ENCODE measurements at places on chromosomes 2 and 18.

GRCh38 chr18:47260120-47260923, 8.9 kb upstream of the SKOR2 start:
- DNase-seq: peak; percentile 34

DNA sequence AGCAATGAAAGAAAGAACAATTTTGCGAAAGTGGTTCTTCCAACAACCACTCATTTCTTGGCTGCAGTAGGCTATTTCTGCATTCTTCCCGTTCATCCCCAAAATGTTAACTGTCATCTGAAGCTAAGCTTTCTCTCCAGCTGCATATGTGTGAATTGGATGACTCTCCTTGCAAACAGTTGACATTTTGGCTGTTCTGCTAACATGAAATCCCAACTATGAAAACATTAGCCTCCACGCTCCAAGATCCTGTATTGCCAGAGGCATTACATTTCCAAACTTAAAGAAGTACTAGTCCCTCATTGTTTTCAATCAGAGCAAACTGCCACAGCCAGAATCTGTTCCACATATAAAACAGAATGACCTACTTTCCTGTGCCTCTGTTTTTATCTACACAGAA, 88.5 kb downstream of the TGIF1 start:
- no peak for DNase-seq

- DNase-seq: no peak
Observed at GRCh38 chr2:237819231-237819630, 20.7 kb downstream of the RBM44 start.

- DNase-seq: no peak
Observed at GRCh38 chr18:57730146-57730545, 73.0 kb downstream of the ATP8B1 start.

GRCh38 chr2:231395188-231396057, at the start of gene B3GNT7:
TSS of gene B3GNT7 (plus strand) at chr2:231395710. CDS start at chr2:231395804, 94 bp downstream.
- no peak for DNase-seq

DNA sequence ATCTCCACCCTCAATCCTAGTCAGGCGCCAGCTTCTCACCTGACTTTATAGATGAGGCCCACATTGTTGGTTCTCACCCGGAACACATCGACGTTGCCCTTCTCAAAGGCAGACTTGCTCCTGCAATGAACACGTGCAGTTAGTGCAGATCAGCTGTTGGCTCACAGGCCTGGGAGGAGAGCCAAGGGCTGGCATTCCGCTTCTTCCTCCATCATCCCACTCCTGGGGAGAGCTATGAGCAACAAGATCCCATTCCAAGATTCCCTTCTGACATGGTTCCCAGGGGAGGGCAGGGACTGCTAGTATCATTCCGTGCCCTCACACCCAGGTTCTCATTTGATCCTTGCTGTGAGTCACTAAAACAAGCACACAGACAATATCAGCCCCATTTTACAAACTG, 15.1 kb downstream of the LOXHD1 start:
- DNase-seq: no peak

- peak; percentile 40 for DNase-seq
Observed at GRCh38 chr18:54388203-54389142, 30.8 kb downstream of the C18orf54 start.

- no peak for DNase-seq
Observed at GRCh38 chr2:161165811-161166210, 5.6 kb downstream of the TANK start.

DNA sequence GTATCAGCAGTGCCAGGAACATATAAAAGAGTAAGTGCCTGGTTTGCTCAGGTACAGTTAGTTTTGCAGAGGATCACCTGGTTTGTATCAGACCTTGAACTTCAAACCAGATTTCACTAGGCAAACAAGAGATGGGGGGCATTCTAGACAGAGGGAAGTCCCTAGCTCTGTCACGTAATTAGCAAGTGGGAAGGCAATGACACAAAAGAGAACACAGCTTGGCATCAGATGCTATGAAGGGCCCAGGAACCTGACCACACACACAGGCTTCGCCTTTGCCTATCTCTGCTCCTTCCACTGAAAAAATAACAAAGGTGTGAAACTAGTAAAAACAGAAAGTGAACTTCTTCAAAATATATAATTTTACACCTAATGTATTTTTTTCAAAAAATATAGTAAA, 62.6 kb downstream of the CERKL start:
- DNase-seq: no peak

DNA sequence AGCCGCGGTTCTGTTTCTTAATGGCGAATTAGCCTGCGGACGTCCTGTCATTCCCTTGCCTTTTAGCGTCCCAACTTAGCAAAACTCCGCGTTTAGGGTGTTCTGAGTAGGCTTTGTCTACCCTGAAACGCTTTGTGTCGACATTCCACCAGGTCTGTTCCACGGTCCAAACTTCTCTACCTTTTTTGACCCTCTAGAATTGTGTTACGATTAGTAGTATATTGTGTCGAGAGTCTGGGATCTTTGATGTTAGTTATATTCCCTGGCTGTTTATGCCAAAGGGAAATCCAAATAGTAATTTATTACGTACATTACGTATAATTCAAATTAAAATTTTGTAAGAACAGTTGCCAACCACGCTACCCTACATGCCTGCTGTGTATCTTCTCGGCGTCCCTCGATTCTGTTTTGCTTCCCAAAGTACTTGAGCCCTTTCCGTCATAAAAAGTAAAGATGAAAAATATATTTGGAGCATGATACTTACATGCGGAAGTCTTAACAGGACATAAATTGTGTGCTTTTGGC, 495 bp upstream of the TTC32 start:
- no peak for DNase-seq

GRCh38 chr2:9765611-9766531, 77.4 kb upstream of the TAF1B start:
- no peak for DNase-seq

- peak; percentile 1 for DNase-seq
Observed at GRCh38 chr2:8300216-8300615, 381.6 kb upstream of the ID2 start.
